ENCODE measurements at places on chromosomes 6 and 20. TPM values are rescaled to one million over a fixed set of nuclear protein-coding genes. Genes with fewer than 3 reads are reported as not detected.

CTCFL gene
- total RNA-seq, result not detected

MEP1A gene
- total RNA-seq, result not detected

MATN4 gene
- 0.15 TPM for total RNA-seq

BLTP3A gene
- total RNA-seq, result 5.9 TPM

CD24 gene
- 299 TPM for total RNA-seq

TRPC4AP gene
- 61.9 TPM for total RNA-seq

OOEP gene
- not detected for total RNA-seq

SLC32A1 gene
- not detected for total RNA-seq

RBPJL gene
- total RNA-seq, result not detected

MMP24 gene
- total RNA-seq, result 34.6 TPM

SLC22A2 gene
- not detected for total RNA-seq

OR2H2 gene
- total RNA-seq, result not detected

FILIP1 gene
- 0.30 TPM for total RNA-seq

TREML2 gene
- total RNA-seq, result not detected

SPEF1 gene
- 2.6 TPM for total RNA-seq

AHCY gene
- 333 TPM for total RNA-seq

APCDD1L gene
- total RNA-seq, result not detected

SYNJ2 gene
- 57.2 TPM for total RNA-seq

OPRM1 gene
- total RNA-seq, result not detected

MAN1A1 gene
- total RNA-seq, result 0.03 TPM

BPIFB2 gene
- total RNA-seq, result not detected

Data from A549 treated with GW870086 at 1 μM for 4 hours (cell line).